ENCODE measurements at places on chromosomes 4 and X. TPM values are rescaled to one million over a fixed set of nuclear protein-coding genes. Genes with fewer than 3 reads are reported as not detected.

Gene ANAPC10
- 58.3 TPM for polyA plus RNA-seq

Gene TMSB15C
- 1.1 TPM for polyA plus RNA-seq

Gene OCRL
- polyA plus RNA-seq, result 4.2 TPM

Gene MAMLD1
- polyA plus RNA-seq, result 0.13 TPM

Gene CT45A2
- polyA plus RNA-seq, result not detected

Gene ADGRL3
- 9.7 TPM for polyA plus RNA-seq

Measured in GM23338 (cell line).